ENCODE measurements at places on chromosomes 4 and X. TPM values are rescaled to one million over a fixed set of nuclear protein-coding genes. Genes with fewer than 3 reads are reported as not detected.

The NUDT6 gene
- 7.5 TPM for total RNA-seq

The MAB21L2 gene
- not detected for total RNA-seq

The TLR3 gene
- total RNA-seq = not detected

The SLITRK4 gene
- total RNA-seq = 2.3 TPM
